ENCODE measurements at places on chromosomes 2 and 18.

DNA sequence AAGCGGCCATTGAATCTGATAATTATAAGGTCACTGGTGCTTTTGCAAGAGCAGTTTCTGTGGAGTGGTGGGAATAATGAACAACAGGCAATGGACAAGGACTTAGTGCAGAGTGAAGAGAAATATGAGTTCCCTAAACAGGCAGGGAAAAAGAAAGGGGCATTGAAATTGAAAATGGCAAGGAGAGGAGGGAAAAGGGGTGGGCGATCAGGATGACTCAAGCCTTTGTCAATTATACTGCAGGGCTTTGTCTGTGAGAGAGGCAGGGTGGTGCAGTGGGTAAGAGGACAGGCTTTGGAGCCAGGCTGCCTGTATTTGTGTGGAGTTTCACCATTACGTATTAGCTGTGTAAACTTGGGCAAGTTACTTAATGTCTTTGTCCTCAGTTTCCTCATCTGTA lies 29.5 kb upstream of the PAIP2B start:
- DNase-seq: no peak

- DNase-seq: no peak
Observed at GRCh38 chr2:146801886-146802285, 1042.9 kb upstream of the ACVR2A start.

DNA sequence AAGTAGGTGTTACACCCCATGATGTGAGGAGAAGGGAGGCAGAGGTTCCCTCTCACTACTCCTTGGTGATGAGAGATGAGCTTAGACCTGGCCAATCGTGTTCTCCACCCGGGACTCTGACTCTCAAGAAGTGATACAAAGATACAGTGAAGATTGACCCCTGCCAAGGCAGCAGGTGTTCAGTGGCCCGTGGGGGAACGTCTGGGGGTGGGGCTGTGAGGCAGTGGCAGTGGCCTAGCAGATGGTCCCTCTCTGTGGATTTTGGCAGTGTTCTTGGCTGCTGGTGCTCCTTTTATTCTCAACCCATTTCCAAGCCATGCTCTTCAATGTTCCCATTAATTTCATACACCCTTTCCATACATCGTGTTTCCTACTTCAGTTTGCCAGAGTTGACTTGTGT lies 120.4 kb upstream of the NEDD4L start:
- no peak for DNase-seq

DNA sequence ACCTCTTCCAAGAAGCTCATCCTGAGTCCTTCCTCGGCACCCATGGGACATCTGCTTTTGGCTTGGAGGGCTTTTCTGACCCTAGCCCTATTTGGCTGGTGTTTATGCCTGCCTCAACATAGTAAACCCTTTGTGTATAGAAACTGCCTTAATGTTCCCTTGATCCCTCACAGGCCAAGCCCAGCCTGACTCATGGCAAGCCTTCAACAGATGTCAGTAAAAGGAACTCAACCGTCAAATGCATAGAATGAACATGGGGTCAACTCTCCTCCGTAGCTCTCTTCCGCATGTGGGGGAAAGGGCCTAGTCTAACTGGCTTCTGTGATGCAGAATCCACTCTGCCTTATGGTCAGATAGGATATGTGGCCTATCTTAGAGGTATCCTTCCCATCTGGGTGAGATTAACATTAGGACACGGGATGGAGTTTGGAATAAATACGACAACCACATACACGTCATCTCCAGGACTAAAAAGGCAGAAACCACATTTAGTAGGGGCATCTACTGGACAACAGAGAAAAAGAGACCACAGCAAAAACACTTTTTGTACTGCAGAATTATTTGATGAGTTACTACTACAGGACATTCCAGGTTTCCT lies 2.5 kb upstream of the NPAS2 start:
- no peak for DNase-seq

DNA sequence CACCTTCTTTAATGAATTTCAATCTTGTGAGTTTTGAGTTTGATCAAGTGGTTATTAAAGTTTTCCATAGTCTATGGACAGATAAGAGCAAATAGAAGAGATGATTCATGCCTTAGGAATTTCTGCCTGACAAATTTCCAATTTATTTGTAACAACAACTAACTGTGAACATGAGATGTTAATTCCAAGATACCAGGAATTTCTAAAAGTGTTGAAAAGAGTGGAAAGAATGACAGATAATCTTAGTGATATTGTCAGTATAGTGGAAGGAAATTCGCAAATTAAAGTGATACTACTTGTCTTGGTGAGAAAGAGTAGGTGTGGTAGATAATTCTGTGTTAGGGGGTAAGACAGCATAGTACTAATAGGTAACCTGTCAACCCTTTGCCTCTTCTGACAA lies 82.4 kb downstream of the AGPS start:
- no peak for DNase-seq

DNA sequence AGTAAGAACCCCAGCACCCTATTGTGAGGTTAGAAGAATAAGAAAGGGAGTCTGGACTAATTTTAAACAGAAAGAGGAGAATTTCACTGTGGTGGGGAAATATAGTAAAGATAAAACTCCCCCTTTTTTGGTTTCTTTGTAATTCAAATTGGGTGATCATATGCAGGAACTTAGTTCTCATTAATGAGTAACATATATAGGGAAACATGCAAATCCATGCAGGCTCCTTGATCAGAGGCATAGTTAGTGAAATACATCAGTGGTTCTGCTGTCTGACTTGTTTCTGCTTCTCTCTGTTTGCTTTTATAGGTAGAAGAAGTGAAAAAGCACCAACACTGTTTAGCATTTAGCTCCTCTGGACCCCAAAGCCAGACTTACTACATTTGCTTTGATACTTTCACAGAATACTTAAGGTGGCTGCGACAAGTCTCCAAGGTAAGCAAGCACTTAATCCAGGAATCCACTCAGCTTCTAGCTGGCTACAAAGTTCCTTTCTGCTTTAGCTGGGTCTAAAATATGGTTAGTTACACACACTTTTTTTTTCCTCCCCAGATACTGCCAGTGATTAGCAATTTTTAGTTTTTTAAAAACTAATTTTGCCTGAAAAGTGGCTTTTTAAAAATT lies 123.2 kb downstream of the PHLPP1 start:
- no peak for DNase-seq
